ENCODE measurements at places on chromosomes 6 and 20. TPM values are rescaled to one million over a fixed set of nuclear protein-coding genes. Genes with fewer than 3 reads are reported as not detected.

The LAMA4 gene
- 494 TPM for total RNA-seq

- peak; percentile 64 for DNase-seq
- H3K4me3 ChIP-seq, result no peak overlapping the region
- H3K27ac ChIP-seq, result no peak overlapping the region
- H3K4me1 ChIP-seq, result no peaks in the 10 kb centered on the region
These were observed 287.0 kb downstream of the CLIC5 start for GRCh38 chr6:45728674-45729073.

DNA sequence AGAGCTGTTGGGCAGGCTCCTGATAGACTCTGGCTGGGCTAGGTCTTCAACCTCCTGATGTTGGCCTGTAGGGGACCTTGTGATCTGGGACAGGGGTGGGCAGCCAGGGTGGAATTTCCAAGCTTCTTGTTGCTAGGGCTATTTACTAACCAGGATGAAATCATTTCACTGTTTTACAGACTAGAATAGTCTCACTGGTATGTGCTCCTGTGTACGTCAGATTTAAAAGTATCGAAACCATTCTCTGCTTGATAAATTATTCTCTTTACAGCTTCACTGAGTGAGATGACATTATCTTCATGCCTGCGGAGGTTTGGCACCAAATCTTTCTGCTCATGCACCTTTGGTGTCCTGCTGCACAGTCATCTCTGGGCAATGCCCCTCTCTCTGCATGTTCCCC lies 10.9 kb downstream of the EDN1 start:
- H3K27ac ChIP-seq, result no peak overlapping the region
- no peaks in the 10 kb centered on the region for H3K36me3 ChIP-seq
- H3K4me1 ChIP-seq, result no peaks in the 10 kb centered on the region
- no peak for DNase-seq

GRCh38 chr6:143605906-143606521 lies 71.8 kb upstream of the PHACTR2 start:
- H3K27me3 ChIP-seq, result no peaks in the 10 kb centered on the region
- DNase-seq, result no peak
- no peak overlapping the region for H3K4me3 ChIP-seq
- H3K27ac ChIP-seq, result no peak overlapping the region
- H3K4me1 ChIP-seq, result no peaks in the 10 kb centered on the region
- no peaks in the 10 kb centered on the region for H3K36me3 ChIP-seq

The NR2E1 gene
- total RNA-seq, result not detected

DNA sequence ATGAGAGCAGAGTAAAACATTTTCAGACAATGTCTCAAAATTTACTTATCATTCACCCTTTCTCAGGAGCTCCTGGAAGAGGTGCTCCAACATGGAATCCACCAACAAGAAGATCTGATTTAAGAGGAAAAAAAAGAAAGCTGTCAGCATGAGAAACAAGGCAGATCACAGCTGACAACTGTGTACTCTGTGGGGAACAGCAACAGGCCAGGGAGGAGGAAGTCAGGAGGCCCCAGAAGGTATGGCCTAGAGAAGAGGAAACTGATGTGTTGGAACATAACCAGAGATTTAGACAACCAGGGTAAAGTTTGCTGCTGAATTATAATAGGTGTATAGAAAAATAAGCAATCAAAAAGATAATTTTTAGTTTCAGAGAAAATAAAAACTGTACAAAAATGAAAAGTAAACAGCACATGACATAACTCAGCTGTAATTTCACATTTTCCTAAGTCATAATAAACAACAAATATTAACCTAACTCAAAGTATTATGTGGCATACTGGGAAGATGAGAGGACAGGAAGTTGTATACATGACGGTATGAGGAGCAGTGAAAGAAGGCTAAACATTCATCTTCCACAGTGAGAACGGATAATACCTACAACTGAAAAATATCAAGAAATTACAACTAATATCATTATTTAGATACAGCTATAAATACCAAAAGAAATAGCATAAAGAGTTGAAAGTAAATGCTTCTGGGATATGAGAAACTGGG lies 113.6 kb upstream of the EMILIN3 start:
- H3K27ac ChIP-seq, result no peak overlapping the region
- H3K4me1 ChIP-seq, result peaks cover 6% of the 10 kb centered on the region
- H3K36me3 ChIP-seq, result peaks cover 2% of the 10 kb centered on the region
- H3K4me3 ChIP-seq, result no peak overlapping the region
- DNase-seq, result no peak

- no peak within 1 kb of the TSS for H3K27ac ChIP-seq
- peak; percentile 37 for DNase-seq
- peaks cover under 1% of the 10 kb centered on the region for H3K4me1 ChIP-seq
- H3K36me3 ChIP-seq, result no peaks in the 10 kb centered on the region
- H3K4me3 ChIP-seq, result peak within 1 kb of the TSS; percentile 49
These were observed at the start of gene DLL1 for GRCh38 chr6:170290296-170291128. DLL1 (minus strand) TSS chr6:170291078; CDS start chr6:170290139, 939 bp downstream.

The SLC22A1 gene
- total RNA-seq, result 0.26 TPM

DNA sequence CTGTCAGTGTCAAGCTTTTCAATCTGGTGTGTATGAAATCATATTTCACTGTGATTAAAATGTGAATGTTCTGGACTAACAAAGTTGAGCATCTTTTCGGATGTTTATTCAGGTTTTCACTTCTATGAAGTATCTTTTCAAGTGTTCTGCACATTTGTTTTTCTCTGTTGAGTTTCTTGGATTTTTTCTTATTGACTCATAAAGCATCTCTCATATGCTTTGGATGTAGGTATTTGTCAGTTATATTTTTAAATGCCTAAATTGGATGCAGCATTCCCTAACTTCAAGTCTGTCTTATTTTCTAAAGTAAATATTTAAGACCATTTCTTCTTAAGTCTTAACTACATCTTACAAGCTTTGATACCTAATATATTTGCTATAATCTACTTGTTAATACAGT lies 398.0 kb downstream of the PLCB1 start:
- H3K36me3 ChIP-seq, result no peaks in the 10 kb centered on the region
- no peaks in the 10 kb centered on the region for H3K4me1 ChIP-seq
- DNase-seq, result no peak
- no peak overlapping the region for H3K4me3 ChIP-seq
- H3K27me3 ChIP-seq, result no peaks in the 10 kb centered on the region
- H3K27ac ChIP-seq, result no peak overlapping the region

GRCh38 chr20:62837790-62838127 lies 20.9 kb downstream of the COL9A3 start:
- no peaks in the 10 kb centered on the region for H3K27me3 ChIP-seq
- no peaks in the 10 kb centered on the region for H3K36me3 ChIP-seq
- no peak overlapping the region for H3K4me3 ChIP-seq
- H3K27ac ChIP-seq, result no peak overlapping the region
- no peaks in the 10 kb centered on the region for H3K4me1 ChIP-seq

- H3K4me3 ChIP-seq, result no peak overlapping the region
- H3K4me1 ChIP-seq, result no peaks in the 10 kb centered on the region
- H3K27me3 ChIP-seq, result no peaks in the 10 kb centered on the region
- no peak for DNase-seq
- H3K36me3 ChIP-seq, result peaks cover 3% of the 10 kb centered on the region
These were observed 75.3 kb upstream of the THEMIS start for GRCh38 chr6:127976111-127976510.

The FAM184A gene
- 1.7 TPM for total RNA-seq

GRCh38 chr20:45253261-45253660 lies 1.1 kb downstream of the SLPI start:
- H3K27me3 ChIP-seq, result peaks cover 4% of the 10 kb centered on the region
- DNase-seq, result no peak
- no peaks in the 10 kb centered on the region for H3K36me3 ChIP-seq
- no peak overlapping the region for H3K4me3 ChIP-seq
- H3K27ac ChIP-seq, result no peak overlapping the region

The CDH4 gene
- 4.8 TPM for total RNA-seq

The SOD2 gene
- 1,558 TPM for total RNA-seq

The SSTR4 gene
- not detected for total RNA-seq

DNA sequence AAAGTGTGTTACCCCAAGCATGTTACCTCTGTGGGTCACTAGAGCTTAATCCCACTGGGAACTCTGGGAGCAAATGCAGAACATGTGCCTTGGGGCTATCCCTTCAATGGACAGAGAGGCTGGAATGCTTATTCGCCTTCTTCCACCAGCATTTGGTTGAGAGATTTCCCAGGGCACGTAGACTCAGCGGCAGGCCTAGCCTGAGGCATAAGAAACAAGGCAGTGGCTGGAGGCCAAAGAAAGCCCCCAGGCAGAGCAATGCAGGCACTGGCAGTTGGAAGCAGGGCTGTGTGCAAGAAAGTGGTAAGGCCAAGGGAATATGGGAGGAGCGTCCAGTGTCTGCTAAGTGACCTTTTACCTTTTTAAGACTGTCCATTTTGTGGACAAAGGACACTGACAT lies 114.0 kb upstream of the FLRT3 start:
- no peak overlapping the region for H3K4me3 ChIP-seq
- H3K27ac ChIP-seq, result no peak overlapping the region
- no peaks in the 10 kb centered on the region for H3K4me1 ChIP-seq
- no peaks in the 10 kb centered on the region for H3K27me3 ChIP-seq

All from fibroblast of lung (primary cell).